ENCODE measurements at places on chromosomes 11 and 22. TPM values are rescaled to one million over a fixed set of nuclear protein-coding genes. Genes with fewer than 3 reads are reported as not detected.

YPEL4 gene
- polyA plus RNA-seq: 0.04 TPM

FOLR1 gene
- 0.08 TPM for polyA plus RNA-seq

RCOR2 gene
- polyA plus RNA-seq: 0.58 TPM

MMP8 gene
- not detected for polyA plus RNA-seq

FREY1 gene
- 0.22 TPM for polyA plus RNA-seq

HPX gene
- polyA plus RNA-seq: 0.35 TPM

GRCh38 chr22:20173772-20174171 lies 22.9 kb upstream of the CCDC188 start:
- DNase-seq: no peak

- DNase-seq: no peak
Measured at GRCh38 chr22:21070690-21071615, 25.2 kb downstream of the LRRC74B start.

DNA sequence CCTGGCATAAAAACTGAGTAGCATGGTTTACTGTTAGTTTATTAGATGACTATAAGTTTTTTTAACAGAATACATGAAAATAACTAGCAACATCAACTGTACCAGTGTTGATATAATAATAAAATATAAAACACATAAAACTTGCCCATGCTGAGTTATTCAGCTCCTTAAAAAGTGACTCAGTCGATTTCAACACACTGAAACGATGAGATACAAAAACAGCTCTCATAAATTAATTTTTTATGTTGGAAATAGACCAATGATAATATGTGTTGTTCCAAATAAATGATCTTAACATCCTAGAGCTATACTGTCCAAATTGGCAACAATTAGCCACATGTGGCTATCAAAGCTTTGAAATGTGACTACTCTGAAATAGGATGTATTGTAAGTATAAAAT lies 15.9 kb downstream of the PDGFD start:
- no peak for DNase-seq

GRCh38 chr11:86805873-86806310 lies 5.5 kb downstream of the PRSS23 start:
- DNase-seq: no peak

DNA sequence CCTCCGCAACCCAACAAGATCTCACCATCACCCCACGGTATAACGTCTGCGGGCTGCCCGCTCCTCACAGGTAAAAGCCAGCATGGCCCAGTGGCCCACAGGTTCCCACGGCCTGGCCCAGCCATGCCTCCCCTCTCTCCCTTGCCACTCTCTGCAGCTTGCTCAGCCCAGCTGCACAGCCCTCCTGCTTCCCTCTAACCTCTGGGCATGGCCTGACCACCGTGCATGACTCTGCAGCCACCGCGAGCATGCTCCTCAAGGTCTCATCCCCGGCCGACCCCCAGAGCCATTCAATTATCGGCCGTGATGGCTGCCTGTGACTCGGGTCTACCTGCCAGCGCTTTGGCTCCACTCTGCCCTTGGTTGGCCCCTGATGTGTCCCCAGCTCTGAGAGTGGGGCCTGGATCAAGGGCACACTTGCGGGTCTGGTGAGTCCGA lies 185.5 kb downstream of the CTTN start:
- no peak for DNase-seq
